ENCODE measurements at places on chromosomes 7 and 10.

DNA sequence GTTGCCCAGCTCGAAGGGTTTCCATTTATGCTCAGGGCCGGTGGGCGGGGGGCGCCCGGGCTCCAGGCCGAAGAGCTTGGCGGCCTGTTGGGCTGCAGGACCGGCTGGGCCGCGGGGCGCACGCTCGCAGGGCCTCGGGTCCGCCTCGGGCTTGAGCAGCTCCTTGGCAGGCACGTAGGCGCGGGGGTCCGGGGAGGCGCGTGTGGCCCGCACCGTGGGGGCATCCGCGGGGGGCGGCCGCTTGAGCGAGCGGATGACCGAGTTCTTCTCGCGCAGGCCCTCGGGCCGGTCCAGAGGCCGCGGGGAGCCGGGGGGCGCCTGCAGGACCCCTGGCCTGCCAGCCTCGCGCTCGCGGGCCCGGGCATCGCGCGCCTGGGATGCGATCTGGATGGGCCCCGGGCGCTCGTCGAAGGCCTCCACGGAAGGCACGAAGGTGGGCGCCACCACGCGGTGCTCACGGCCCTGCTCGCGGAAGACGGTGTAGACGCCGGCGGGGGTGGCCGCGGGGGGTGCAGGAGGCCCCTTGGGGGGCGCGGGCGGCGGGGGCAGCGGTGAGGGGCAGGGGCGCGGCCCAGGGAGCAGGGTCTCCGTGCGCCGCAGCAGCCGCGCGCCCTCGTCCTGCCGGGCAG lies 35.2 kb downstream of the TNRC18 start:
- no peak for DNase-seq

DNA sequence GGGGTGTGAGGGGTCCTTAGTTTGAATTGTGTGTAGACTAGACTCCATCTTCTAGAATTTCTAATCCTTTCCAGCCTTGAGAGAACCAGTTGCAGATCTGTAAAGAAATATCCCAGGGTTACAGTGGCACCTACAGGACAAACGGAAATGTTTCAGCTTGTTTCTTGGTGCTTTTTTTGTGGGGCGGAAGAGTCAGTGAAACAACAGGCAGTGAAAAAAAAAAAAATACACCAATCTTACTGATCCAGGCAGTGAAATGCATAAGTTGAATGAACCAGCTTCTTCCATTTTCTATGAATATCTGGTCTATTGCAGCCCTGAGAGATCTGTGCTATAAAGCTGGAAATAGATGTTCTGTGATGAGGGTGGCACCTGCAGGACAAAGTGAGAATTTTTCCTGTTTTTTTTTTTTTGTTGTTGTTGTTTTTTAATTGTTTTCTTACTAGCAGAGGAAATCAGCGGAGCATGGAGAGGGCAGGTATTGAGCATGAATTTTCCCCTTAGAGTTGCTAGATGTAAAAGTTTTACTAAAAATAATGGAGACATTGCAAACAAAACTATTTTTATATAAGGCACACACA lies 81.9 kb upstream of the DYNC1I1 start:
- peak; percentile 68 for DNase-seq

- no peak for DNase-seq
Measured at GRCh38 chr7:143048827-143049226, 3.3 kb upstream of the OR6V1 start.

GRCh38 chr10:16195178-16195769 lies 241.5 kb upstream of the PTER start:
- no peak for DNase-seq

GRCh38 chr10:16904639-16905061 lies 87.4 kb upstream of the RSU1 start:
- DNase-seq: no peak

DNA sequence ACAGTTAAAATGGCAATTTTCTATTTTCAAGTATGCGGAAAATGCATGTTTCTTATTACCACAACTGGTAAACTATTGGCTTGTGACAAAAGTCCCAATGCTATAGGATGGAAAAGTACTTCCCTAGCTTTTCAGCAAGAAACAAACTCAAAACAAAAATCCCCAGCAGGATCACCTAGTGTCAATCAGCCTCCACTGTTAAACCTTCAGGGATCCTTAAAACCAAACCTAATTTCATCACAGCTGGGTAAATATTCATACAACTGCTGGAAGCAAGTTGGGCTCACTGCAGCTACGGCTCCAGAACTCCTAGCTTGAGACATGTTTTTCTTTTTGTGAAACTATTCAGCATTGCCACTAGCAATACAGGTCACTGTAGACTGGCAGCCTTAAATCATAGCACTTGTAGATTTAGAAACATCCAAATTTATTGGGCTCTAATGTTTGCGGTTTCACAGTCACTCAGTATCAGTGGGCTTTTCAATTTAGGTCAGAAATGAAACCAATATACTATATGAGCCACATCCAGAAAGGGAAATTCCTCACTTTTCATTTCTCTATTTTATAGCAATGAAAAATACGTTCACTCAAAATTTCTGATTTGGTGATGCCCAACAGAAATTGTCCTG lies 145.2 kb upstream of the ANK3 start:
- no peak for DNase-seq

- DNase-seq: no peak
Measured at GRCh38 chr7:220151-220841, 27.9 kb downstream of the FAM20C start.

DNA sequence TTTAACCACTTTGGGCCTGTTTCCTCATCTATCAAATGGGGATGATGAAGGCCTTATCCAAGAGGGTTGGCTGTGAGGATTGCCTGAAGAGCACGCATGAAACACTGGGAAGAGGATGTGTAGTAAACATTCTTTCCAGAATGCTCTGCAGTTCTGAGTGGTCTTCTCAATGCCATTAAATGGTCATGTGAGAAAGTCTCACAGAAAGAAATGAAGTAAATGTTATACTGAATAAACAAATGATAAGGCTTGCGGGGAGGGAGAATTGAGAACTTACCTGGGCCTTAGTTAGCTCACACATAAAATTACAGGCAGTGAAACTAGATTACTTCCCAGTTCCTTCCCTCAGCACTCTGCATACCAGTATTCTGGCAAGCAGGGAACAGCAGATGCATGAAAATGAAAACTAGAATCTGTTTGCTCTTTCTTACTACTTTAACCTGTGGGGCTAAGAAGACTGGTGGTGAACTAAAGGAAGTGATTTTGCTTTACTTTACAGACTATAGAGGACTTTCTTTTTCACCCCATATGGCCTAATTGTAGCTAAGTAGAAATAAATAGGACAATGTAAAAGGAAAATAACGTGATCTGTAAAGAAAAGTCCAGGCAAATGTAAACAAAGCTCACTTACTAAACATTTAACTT lies 135.3 kb upstream of the CCDC6 start:
- DNase-seq: no peak

- DNase-seq: peak; percentile 21
Measured at GRCh38 chr7:26186364-26187311, 13.9 kb downstream of the HNRNPA2B1 start.

DNA sequence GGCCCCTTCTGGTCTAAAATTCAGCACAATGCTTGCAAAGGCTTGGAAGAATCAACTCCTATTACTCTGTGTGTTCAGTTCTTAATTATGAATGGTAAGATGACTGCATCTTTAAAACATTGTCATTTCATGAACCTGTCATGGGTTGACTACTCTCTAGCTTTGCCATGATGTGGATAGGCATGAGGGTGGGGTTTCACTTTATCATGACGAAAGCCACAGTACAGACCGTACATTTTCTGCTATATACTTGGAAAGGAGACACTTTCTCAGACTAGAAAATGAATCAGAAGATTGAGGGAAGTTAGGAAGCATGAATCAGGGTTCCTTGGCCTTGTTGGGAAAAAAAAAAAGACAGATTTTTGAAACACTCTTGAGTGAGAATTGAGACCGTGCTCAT lies 19.7 kb upstream of the MSRB2 start:
- DNase-seq: no peak

- DNase-seq: no peak
Measured at GRCh38 chr7:12729112-12729511, 41.7 kb downstream of the ARL4A start.

DNA sequence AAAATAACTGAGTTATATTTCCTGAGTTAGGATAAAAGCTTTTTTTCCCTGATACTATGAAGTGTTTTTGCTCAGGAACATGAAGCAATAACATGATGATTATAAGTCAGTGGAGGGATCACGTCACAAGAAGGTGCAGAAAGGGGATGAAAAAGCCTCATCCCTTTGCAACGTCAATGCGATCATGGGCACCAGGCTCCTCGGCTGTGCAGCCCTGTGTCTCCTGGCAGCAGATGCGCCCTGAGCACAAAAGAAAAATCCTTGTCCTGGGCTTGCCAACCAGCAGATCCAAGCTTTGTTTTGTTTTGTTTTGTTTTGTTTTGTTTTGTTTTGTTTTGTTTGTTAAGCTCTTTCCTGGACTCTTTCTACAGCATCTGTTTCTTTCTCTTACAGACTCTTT lies 103.5 kb upstream of the PRSS1 start:
- no peak for DNase-seq

- no peak for DNase-seq
Measured at GRCh38 chr10:71069909-71070666, 142.3 kb upstream of the UNC5B start.

GRCh38 chr7:21352540-21353387 lies 75.1 kb upstream of the SP4 start:
- DNase-seq: peak; percentile 87

DNA sequence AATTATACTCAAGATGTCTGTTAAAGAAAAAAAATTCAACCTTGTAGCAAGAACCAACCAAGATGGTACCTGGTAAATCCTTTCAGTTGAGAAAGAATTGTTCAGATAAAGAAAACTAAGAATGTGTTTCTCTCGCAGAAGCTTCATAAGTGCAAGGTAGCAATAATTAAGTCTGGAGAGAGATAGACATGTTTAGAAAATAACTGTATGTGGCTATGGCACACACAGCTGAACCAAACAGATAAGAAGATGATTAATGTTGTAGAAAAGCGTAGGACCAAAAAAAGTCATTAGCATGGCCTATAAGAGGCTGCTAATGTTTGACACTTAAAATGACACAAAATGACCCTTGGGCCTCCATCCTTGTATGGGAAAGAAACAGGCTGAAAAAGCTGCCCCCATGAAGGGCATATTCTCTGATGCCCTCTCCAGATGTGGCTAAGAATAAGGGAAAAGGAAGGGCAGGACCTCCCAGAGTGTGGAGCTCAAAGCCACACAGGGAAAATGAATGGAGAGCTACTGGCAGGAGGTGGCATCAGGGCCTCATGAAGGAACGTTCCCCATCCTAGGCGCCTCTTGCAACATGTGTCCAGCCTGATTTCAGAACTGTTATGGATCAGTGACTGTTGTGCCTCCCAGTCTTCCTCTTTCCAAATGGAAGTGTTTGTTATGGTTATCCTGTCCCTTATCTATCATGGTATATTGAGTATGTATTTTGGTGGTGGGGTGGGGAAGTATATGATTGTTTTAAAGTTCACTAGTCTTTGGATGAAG lies 30.7 kb downstream of the TLL2 start:
- no peak for DNase-seq

DNA sequence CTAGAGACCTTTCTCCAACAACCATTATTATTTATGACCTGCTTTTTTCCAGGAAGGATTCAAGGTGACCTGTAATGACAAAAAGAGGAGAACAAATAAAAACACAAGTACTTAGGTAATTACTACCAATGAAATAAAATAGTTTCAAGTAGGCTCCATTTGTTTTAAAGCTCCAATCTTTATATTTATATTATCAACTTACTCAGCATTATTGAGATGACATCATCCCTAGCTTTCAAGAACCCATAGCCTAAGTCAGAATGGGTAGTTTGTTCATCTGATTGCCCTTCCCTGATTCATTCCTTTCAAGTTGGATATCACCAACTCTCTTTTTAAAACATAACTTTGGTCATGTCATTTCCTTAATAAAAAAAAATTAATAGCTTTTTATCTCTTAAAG lies 131.5 kb downstream of the GRM3 start:
- no peak for DNase-seq

- no peak for DNase-seq
Measured at GRCh38 chr7:104772405-104773345, 241.3 kb upstream of the KMT2E start.

DNA sequence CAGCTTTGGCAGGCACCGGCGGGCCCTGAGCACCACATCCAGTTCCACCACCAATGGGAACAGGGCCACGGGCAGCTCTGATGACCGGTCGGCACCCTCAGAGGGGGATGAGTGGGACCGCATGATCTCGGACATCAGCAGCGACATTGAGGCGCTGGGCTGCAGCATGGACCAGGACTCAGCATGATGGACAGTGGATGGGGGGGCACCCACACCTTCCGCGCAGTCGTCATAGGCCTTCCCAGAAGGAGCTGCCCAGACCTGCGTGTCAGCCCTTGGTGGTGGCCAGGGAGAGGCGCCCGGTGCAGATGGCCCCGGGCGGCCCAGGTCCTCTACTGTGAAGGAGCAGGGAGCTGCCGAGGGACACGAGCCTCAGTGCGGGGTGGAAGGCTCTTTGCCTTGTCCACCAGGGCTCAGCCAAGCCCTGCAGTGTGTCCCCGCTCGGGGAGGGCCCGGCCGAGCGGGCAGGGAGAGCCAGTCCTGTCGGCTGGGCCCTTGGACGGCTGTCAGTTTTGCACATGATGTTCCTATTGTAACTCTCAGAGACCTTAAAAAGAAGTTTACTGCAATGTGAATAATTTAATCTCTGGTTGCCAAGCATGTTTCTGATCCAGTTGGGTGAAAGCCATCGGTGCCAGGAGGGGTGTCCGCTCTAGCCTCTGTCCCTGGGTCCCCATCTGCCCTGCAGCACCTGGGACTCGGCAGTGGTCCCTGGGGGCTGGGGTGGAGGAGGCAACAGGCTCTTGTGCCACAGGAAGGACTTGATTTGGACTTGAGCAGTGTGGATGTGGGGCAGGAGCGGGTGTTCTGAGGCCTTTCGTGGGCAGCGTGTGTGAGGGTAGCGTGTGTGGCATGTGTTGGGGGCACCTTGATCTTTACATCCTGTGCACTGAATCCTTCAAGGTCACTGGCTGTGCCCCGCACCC lies 12.6 kb downstream of the NACAD start:
- no peak for DNase-seq

Data from B cell (primary cell).